Type B pancreatic cell (in vitro differentiated cells): ENCODE measurements at places on chromosomes 2 and 18.

DNA sequence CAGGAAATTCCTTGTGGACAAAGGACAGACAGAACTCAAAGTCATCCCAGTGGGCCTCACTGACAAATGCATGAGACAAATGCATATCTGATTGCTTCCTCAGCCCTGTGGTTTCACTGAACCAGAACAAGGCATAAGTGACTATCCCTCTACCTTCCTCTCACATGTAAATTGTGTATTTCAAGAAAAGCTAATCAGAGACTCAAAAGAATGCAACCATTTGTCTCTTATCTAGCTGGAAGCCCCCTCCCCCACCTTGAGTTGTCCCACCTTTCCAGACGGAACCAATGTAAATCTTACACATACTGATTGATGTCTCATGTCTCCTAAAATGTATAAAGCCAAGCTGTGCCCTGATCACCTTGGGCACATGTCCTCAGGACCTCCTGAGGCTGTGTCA, 102.0 kb upstream of the TMEM200C start:
- no peak for DNase-seq

GRCh38 chr2:216866515-216867095, 6.7 kb upstream of the TNP1 start:
- DNase-seq = no peak

DNA sequence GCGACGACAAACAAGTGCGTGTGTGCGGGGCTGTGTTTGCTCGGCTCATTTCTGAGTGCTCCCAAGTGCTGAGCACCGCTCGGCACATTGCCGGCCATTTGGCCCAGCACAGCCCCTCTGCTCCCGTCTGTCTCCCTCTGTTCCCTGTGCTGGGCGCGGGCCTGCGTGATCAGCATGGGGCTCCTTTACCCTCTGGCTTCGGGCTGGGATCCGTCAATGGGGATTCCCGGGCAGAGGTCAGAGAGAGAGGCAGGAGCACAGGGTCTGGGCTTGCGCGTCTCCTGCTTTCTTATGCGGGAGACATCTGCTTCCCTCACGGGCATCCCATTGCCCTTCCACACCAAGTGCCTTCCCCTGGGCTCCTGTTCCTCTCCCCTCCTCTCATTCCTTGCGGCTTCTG, 234.0 kb downstream of the ACKR3 start:
- DNase-seq = no peak

DNA sequence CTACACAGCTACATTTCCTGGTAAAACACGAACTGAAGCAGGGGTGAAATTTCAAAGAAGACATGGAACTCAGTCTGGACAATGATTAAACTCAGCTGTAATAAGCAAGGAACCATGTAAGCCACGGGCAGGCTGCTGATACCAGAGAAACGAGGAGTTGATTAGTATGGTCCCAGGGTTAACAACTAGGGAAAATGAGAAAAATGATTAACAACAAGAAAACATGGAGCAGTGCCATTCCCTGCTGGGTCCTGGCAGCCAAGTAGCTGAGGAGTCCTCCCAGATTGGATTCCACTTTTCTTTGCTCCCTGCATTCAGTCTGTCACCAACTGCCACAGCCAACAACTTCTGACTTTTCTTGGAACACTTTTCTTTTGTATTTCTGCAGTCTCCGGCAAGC, 517.0 kb upstream of the KLHL29 start:
- DNase-seq = no peak

- no peak for DNase-seq
Measured at GRCh38 chr2:168060986-168061750, 186.2 kb downstream of the STK39 start.

DNA sequence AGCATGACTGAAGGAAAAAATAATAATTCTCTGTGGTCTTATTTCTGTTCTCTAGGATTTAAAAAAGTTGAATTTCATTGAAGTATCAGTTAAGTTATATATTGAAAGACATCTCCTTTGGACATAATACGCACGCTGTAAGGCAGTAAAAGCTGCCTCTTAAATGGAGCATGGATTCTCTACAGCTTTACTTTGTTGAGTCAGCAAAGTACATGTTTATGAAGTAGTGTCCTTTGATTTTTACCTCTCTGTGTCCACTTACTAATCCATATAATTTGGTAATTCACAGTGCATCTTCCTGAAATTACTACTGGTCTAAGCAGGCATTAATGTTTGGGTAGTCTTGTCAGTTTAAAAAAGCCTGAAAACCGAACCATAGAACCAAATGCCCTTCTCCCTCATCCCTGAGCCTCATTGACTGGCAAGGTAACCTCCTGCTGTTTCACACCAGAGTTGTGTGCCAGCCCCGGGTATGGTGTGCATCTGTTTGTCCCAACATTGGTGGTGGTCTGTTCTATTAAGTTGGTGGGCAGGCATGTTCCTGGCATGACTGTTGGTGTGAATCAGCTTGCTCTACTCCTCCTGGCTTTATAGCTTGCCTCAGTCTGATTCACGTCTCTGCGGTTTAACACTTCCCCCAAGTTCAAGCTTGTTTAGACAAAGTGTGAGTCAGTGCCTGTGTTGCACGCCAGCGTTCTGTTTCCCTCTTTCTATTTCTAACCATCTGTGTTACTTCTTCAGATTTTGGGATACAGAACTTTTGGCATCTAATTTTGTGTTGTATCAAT, 71.0 kb upstream of the ITM2C start:
- no peak for DNase-seq

DNA sequence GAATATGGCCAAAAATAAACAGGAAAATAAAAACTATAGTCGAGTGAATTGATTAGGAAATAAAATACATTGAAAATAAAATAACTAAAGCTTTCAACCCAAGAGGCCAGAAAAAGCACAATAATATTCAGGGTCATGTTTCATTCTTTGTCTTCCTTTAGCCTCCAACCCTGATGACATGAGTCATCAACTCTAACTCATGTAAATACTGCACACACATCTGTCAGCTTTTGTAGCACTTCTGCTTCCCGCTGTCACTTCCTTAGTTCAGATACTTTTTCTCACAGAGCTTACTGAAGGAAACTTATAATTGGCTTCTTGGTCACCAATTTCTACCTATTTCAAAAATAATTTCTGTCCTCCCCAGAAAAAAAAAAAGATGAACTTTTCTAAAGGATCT, 112.8 kb downstream of the UPP2 start:
- no peak for DNase-seq

DNA sequence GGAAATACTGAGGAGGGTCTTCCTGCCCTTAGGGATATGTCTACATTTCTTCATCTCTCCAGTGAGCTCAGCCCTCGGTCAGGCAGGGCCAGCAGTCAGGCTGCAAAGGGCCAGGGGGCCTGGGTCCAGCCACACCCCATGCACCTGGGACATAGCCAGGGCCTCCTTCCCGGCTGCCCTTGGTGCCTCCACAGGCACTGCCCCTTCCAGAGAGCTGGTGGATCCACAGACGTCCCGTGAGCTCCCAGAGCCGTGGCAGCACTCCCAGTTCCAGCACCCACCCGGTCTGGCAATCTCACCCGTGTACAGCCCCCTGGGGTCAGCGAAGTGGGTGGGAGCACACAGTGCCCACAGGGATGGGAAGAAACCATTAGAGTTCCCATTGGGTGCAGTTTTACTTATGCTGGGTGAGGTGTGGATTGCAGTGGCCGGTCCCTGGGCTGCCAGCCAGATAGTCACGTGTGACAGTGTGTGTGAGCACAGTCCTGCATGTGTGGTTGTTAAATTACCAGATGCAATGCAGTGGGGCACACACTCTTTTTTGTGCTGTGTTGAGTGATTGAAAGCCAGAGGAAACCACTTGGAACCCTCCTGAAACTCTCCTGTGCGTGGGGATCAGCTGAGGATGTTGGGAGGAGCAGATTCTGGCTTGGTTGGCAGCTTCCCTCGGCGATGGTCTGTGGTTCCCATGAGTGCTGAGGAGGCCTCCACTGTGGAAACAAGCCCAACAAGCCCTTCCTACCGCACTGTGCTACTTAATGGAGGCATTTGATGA, 131.0 kb downstream of the SNTG2 start:
- DNase-seq = no peak

- no peak for DNase-seq
Measured at GRCh38 chr2:86072271-86072858, 33.3 kb downstream of the POLR1A start.

DNA sequence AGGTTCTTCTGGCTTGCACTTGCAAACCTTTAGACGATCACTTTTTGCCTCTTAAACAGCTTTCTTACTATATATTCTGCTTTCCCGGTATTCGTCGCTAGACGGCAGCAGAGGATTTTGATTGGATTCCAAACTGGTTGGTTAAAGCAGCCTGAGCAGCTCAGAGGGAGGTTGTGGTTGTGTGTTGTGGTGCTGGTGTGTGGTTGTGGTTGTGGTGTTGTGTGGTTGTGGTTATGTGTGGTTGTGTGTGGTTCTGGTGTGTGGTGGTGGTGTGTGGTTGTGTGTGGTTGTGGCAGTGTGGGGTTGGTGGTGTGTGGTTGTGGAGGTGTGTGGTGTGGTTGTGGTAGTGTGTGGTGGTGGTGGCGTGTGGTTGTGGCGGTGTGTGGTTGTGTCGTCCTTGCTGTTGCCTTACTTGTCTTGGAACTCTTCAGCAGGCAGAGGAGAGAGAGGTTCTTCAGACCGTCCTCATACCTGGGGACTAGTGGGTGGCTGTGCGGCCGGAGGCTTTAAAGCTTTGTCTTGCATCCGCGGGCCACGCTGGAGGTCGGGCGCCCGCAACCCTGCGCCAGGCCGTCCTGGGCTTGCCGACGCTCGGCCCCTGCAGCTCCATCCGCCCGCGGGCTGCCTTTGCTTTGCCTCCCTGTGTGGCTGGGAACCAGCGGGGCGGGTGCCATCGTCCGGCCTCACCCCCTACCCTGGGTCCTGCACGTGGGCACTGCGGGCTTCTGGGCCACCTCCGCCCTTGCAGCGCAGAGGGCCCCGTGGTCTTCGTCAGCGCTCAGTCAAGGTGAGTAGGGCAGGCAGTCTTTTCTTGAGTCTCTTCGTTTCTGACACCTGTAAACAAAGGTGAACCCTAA, 190.8 kb downstream of the ARHGAP28 start:
- DNase-seq = no peak

DNA sequence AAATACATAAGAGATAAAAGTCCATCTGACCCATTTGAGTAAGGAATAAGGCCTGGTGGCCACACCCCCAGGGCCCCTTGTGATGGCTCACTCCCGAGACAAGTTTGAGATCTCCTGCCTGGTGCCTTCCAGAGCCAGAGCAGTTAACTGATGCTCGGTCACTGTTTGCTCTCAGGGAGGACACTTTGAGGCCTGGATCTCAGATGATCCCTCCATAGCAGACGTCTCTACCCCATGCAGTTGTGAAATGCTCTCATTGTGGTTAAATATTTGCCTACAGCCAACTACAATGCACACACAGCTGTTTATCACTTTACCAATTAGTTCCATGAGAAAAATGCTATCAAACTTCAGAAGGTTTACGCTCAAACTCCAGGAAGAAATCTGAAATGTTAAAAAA, 12.3 kb downstream of the GYPC start:
- no peak for DNase-seq

DNA sequence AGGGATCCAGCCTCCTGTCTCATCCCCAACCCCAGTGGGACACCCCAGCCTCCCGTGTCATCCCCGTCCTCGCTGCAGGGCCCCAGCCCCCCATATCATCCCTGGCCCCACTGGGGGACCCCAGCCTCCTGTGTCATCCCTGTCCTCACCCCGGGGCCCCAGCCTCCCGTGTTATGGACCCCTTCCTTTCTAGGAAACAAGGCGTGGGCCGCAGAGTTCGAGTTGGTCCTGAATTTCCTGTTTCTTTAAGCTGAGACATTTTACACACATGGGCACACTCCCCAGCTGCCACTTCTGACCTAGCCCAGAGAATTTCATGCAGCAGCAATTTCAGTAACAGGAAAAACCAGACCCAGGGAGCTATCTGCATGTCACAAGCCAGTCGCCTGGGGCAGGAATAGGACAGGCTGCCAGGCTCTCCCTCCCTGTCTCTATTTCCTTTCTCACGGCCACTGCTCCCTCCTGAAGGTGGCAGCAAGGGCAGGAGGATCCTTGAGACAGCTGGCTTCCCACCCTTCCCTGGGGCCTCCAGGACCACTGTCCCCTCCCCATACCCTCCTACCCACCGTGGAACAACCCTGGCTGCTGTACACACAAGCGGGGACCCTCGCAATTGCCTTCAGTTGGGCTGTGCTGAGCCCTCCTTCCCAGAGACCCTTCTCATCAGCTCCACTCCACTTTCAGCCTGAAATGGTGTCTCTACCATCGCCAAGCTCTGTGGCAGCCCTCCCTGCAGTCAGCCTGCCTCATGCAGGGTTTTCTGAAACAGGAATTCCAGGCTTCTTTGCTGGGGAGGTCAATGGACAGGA, 141.9 kb upstream of the ID2 start:
- no peak for DNase-seq

- no peak for DNase-seq
Measured at GRCh38 chr2:121231385-121232000, 53.5 kb downstream of the TFCP2L1 start.

GRCh38 chr2:144330951-144331673, 188.8 kb downstream of the ZEB2 start:
- DNase-seq = no peak

GRCh38 chr2:114083717-114084387, 194.0 kb downstream of the ACTR3 start:
- no peak for DNase-seq

DNA sequence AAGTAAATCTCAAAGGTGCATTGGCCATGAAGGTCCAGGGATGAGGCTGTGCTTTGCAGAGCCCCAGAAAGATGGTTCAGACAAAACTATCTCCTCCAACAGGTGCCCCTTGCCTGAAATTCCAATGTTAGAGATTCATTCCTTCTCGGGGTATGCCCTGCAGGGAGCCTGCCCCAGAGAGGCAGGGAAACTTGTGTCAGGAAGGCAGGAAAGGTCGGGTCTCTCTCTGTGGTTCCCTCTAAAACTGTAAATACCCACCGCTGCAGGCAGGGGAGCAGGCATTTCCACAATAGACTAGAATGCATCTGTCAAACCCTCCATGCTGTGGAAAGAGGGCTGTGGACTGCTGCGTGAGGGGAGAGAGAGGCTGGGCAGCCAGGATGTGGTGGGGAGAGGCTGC, 207.8 kb upstream of the SMAD2 start:
- DNase-seq = no peak

DNA sequence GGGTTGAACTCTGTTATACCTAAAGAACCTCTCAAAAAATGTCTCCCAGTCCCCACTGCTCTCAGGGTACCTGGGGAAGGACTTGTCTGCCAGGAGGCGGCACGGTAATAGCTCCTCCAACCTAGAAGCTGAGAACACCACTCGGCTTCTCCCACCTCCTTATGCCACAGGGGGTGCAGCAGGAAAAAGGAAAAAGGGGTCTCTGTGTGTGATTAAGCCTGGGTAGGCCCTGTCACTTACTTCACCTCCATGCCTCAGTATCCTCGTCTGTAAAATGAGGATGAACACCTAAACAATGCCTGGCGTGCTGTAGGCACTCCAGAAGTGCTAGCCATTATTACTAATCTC, 76.6 kb downstream of the EMX1 start:
- DNase-seq = peak; percentile 36

GRCh38 chr2:205967391-205968075, 118.4 kb downstream of the INO80D start:
- no peak for DNase-seq

GRCh38 chr18:63150326-63150725, 169.2 kb downstream of the BCL2 start:
- no peak for DNase-seq
